ENCODE measurements at places on chromosomes 1 and 21.

- peaks cover 77% of the 10 kb centered on the region for H3K27me3 ChIP-seq
- H3K27ac ChIP-seq = no peak overlapping the region
- H3K36me3 ChIP-seq = no peaks in the 10 kb centered on the region
- H3K4me3 ChIP-seq = no peak overlapping the region
- H3K4me1 ChIP-seq = no peaks in the 10 kb centered on the region
Observed at GRCh38 chr1:18513995-18514394, 33.3 kb downstream of the KLHDC7A start.

- no peak overlapping the region for H3K27ac ChIP-seq
- H3K27me3 ChIP-seq = no peaks in the 10 kb centered on the region
- no peak for DNase-seq
- no peak overlapping the region for H3K4me3 ChIP-seq
- no peaks in the 10 kb centered on the region for H3K4me1 ChIP-seq
Observed at GRCh38 chr1:73813236-73813635, 384.7 kb downstream of the LRRIQ3 start.

DNA sequence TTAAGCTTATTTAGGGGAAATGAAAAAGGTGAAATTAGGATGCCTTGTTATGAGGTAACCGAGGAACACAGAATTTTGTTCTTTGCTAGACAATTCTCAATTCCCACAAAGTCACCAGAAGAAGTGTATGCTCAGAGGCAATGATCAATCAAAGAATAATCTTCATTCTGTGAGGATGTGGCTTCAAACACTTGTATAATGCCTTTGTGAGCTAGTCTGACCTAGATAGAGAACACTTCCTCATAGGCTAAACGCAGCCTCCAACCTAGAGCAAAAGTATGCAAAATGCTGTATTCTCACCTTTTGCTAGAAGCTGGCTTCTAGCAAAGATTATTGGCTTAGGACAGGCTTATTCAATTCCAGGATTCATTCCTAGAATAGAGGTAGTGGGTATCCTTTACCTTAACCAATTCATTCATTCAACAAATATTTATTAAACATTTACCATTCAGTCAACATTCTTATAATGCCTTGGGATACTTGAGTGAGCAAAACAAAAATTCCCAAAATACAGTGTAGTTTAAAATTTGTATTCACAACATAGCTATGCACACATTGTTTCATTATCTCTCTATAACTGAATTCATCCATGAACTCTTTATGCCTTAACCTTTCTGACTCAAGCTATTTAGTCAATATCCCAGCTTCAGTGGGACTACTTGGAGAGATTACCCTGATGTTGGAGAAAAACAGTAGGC lies 530.2 kb downstream of the PTPRC start:
- H3K36me3 ChIP-seq = no peaks in the 10 kb centered on the region
- H3K4me1 ChIP-seq = peaks cover 18% of the 10 kb centered on the region
- H3K27me3 ChIP-seq = no peaks in the 10 kb centered on the region
- no peak overlapping the region for H3K27ac ChIP-seq

GRCh38 chr1:96349896-96350295 lies 371.7 kb upstream of the PTBP2 start:
- no peaks in the 10 kb centered on the region for H3K27me3 ChIP-seq
- H3K4me3 ChIP-seq = no peak overlapping the region
- no peaks in the 10 kb centered on the region for H3K4me1 ChIP-seq
- H3K36me3 ChIP-seq = no peaks in the 10 kb centered on the region

DNA sequence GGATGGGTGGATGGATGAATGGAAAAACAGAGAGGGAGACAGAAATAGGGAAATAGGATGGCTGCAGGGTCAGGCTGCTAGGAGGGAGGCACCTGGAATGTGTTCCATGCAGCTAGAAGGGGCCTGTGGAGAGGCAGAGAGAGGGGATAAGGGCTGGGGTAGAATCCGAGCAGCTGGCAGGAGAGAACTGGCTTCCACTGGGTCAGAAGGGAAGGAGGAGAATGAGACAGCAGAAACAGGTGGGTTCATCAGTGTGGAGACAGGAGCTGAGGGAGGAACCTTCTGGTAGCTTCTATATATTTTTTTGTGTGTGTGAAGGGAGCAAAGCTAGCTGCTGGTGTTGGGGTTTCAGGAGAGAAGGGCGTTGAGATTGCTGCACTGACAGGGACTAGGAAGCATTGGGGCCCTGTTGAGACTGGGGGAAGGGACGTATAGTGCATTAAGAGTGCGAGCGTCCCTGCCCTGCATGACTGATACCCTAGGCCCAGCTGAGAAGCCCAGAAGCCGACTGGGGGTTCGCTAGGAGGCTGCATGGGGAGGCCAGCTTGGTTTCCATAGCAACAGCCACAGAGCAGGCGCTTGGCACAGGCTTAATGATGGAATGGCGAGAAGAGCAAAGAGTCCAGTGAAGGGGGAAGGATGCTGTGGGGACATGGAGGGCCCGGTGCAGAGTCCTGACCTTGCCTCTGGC lies 14.8 kb upstream of the KIF21B start:
- no peaks in the 10 kb centered on the region for H3K27me3 ChIP-seq
- DNase-seq = no peak
- H3K27ac ChIP-seq = no peak overlapping the region
- H3K4me3 ChIP-seq = no peak overlapping the region
- H3K36me3 ChIP-seq = no peaks in the 10 kb centered on the region

- no peaks in the 10 kb centered on the region for H3K36me3 ChIP-seq
- no peak overlapping the region for H3K4me3 ChIP-seq
- H3K27me3 ChIP-seq = peaks cover 28% of the 10 kb centered on the region
- no peak for DNase-seq
Observed at GRCh38 chr21:44272284-44272858, 10.7 kb upstream of the DNMT3L start.

- no peaks in the 10 kb centered on the region for H3K36me3 ChIP-seq
- H3K4me3 ChIP-seq = peak overlapping the region; percentile 35
- H3K4me1 ChIP-seq = peaks cover 34% of the 10 kb centered on the region
- H3K27ac ChIP-seq = peak overlapping the region; percentile 14
- peak; percentile 53 for DNase-seq
Observed at GRCh38 chr1:223849352-223850254, 3.9 kb upstream of the TP53BP2 start.

GRCh38 chr1:152188673-152189591 lies 29.9 kb upstream of the RPTN start:
- peak; percentile 89 for DNase-seq
- peak overlapping the region; percentile 74 for H3K4me3 ChIP-seq
- no peaks in the 10 kb centered on the region for H3K36me3 ChIP-seq
- H3K27ac ChIP-seq = no peak overlapping the region
- H3K27me3 ChIP-seq = peaks cover 30% of the 10 kb centered on the region
- 0 out of 2 replicates have a peak, but pooled peaks cover 6% of the 10 kb centered on the region for H3K4me1 ChIP-seq

GRCh38 chr1:94154989-94155388 lies 34.0 kb upstream of the ABCA4 start:
- H3K36me3 ChIP-seq = no peaks in the 10 kb centered on the region
- no peaks in the 10 kb centered on the region for H3K27me3 ChIP-seq
- no peak overlapping the region for H3K4me3 ChIP-seq
- no peak for DNase-seq
- H3K4me1 ChIP-seq = no peaks in the 10 kb centered on the region

DNA sequence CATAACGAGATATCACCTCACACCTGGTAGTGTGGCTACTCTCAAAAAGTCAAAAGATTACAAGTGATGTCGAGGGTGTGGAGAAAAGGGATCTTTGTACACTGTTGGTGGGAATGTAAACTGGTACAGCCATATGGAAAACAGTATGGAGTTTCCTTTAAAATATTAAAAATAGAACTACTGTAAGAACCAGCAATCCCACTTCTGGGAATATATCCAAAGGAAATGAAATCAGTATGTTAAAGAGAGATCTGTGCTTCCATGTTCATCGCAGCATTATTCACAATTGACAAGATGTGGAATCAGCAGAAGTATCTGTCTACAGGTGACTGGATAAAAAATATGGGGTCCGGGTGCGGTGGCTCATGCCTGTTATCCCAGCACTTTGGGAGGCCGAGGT lies 7.6 kb upstream of the PIK3C2B start:
- no peak for DNase-seq
- no peak overlapping the region for H3K4me3 ChIP-seq
- no peaks in the 10 kb centered on the region for H3K36me3 ChIP-seq
- H3K27me3 ChIP-seq = no peaks in the 10 kb centered on the region
- peaks cover 6% of the 10 kb centered on the region for H3K4me1 ChIP-seq

GRCh38 chr1:109906160-109906838 lies 4.3 kb upstream of the CSF1 start:
- H3K27ac ChIP-seq = peak overlapping the region; percentile 52
- peaks cover 14% of the 10 kb centered on the region for H3K4me1 ChIP-seq
- H3K4me3 ChIP-seq = no peak overlapping the region
- no peaks in the 10 kb centered on the region for H3K36me3 ChIP-seq
- DNase-seq = peak; percentile 30

DNA sequence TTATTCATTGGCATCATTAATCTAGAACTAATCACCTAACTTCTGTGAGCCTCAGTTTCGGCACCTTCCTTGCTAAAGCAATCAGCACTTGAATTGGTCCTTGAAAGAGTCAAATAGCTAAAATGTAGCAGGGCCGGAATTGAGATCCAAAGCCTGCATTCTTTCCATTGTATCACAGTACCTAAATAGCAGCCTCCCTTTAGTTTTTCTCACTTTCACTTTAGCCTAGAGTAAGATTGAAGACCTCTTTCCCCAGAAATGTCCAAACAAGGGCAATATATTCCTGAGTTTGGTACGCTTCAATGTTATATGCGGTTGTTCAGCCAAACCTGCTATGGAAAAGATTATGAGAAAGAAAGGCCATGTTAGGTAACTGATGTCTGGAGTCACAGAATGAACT lies 121.9 kb upstream of the BMP8A start:
- H3K4me1 ChIP-seq = no peaks in the 10 kb centered on the region
- H3K27me3 ChIP-seq = no peaks in the 10 kb centered on the region
- H3K36me3 ChIP-seq = peaks cover 4% of the 10 kb centered on the region
- H3K27ac ChIP-seq = no peak overlapping the region
